Tongue (tissue), 3 donors: ENCODE measurements at places on chromosomes 5 and 9. TPM values are rescaled to one million over a fixed set of nuclear protein-coding genes. Genes with fewer than 3 reads are reported as not detected.

Gene OTP
- not detected for total RNA-seq

Gene QRFP
- not detected for total RNA-seq

Gene WDR36
- total RNA-seq, result 33.4 TPM

Gene ALDH1A1
- 62.8 TPM for total RNA-seq

Gene PRRT1B
- total RNA-seq, result not detected

Gene GADD45G
- 22.2 TPM for total RNA-seq

Gene CETN3
- 32.2 TPM for total RNA-seq

Gene INSL6
- not detected for total RNA-seq

Gene PRR7
- 0.72 TPM for total RNA-seq

Gene C9orf50
- total RNA-seq, result not detected

Gene SPINK4
- not detected for total RNA-seq

Gene BTNL9
- 5.8 TPM for total RNA-seq

Gene NUTM2F
- not detected for total RNA-seq

Gene PCDHA2
- total RNA-seq, result 0.72 TPM

Gene DENND1A
- total RNA-seq, result 24.0 TPM

Gene C5orf52
- total RNA-seq, result not detected

Gene SHOC1
- total RNA-seq, result not detected

Gene FGF10
- total RNA-seq, result 18.4 TPM

Gene ADGRD2
- total RNA-seq, result not detected

Gene MARCHF11
- not detected for total RNA-seq

Gene ARID3C
- total RNA-seq, result 0.31 TPM

Gene CCNO
- not detected for total RNA-seq

Gene COL15A1
- 455 TPM for total RNA-seq

Gene SLC6A18
- not detected for total RNA-seq

Gene KCNIP1
- total RNA-seq, result 4.2 TPM

Gene DOK3
- total RNA-seq, result 6.7 TPM

Gene C7
- 2.2 TPM for total RNA-seq

Gene CDKN2B-AS1
- total RNA-seq, result not detected

Gene IL9
- total RNA-seq, result not detected

Gene FOXD4L4
- total RNA-seq, result not detected

Gene RFESD
- 0.62 TPM for total RNA-seq

Gene ZNF300
- total RNA-seq, result 7.8 TPM

Gene IL4
- total RNA-seq, result not detected

Gene CATSPER3
- not detected for total RNA-seq

Gene NR5A1
- not detected for total RNA-seq

Gene PCA3
- 0.62 TPM for total RNA-seq

Gene CER1
- not detected for total RNA-seq

Gene PCDHGC5
- total RNA-seq, result 3.1 TPM

Gene CTXN3
- total RNA-seq, result 4.6 TPM

Gene GABRA6
- total RNA-seq, result not detected

Gene ZNF484
- 22.6 TPM for total RNA-seq
